Activated T-cell treated with anti-CD3 and anti-CD28 coated beads for 4 hours (primary cell): ENCODE measurements at places on chromosomes 5 and 9.

GRCh38 chr5:149152317-149152746, 11.0 kb downstream of the ABLIM3 start:
- no peak for DNase-seq

DNA sequence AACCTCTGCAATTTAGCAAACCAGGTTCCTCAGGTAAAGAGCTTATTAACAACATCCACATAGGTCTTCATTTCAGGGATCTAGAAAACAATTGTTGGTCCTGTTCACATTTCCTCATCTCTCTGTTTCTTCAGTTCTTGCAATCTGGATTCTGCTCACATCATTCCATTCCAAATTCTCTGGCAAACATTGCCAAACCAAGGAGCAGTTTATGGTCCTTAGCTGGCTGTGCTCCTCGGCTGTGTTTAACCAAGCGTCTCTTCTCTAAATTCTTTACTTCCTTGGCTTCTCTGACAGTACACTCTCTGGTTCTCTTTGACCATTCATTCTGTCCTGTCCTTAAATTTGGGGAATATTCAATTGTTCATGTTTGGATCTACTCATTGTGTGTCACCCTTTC, 65.8 kb upstream of the RANBP3L start:
- no peak for DNase-seq

DNA sequence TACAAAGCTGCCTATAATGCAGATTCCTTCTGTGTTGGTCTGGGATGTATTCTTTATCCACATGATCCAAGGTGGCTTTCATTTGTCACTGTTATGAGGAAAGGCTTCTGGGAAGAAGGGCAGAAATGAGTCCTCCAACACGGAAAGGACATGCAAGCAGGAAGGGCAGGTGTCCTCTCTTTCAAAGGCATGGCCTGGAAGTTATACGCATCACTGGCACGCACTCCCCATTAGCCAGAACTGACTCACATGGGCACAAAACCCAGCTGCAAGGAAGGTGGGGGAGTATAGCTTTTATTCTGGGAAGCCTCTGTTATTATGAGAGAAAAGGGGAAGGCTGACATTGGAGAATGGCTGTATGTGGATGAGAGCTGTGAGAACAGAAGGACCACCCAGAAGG, 141.3 kb upstream of the ZNF618 start:
- no peak for DNase-seq

DNA sequence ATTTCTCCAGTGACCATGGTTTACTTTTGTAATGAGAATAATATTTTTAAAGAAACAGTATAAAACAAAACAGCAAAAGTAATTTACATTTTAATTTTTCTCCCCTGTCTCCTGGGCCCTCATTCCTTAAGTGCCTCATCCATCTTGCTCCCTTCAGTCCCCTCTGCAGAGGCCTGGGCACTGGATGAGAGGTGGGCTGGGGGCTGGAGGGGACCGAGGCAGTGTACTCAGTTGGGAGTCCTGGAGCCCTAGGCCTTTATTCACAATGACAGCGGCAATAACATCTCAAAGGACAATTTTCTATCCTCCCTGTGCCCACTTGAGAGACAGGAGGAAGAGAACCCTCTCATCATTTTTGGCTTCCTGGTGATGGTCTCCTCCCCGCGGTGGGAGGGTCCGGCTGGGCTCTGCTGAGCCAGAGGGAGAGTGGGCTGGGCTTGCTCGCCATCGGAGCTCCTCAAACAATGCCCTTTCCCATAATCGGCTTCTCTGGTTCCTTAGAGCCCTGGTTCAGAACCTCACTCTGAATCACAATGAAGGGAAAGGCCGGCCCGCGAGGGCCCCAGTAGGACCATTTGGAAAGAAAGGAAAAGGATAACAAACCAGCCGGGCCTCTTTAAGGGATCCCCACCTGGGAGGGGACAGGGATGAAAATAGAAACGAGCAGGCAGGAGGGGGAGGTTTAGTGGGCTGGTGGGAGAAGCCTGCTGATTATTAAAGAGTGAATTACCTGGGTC, 9.7 kb upstream of the SMIM32 start:
- no peak for DNase-seq

GRCh38 chr5:112124788-112125187, 294.3 kb downstream of the EPB41L4A start:
- DNase-seq: no peak

- no peak for DNase-seq
These were observed 2.3 kb downstream of the SLC22A4 start for GRCh38 chr5:132296412-132297016.

- no peak for DNase-seq
These were observed 9.2 kb upstream of the ENDOG start for GRCh38 chr9:128809036-128809599.

DNA sequence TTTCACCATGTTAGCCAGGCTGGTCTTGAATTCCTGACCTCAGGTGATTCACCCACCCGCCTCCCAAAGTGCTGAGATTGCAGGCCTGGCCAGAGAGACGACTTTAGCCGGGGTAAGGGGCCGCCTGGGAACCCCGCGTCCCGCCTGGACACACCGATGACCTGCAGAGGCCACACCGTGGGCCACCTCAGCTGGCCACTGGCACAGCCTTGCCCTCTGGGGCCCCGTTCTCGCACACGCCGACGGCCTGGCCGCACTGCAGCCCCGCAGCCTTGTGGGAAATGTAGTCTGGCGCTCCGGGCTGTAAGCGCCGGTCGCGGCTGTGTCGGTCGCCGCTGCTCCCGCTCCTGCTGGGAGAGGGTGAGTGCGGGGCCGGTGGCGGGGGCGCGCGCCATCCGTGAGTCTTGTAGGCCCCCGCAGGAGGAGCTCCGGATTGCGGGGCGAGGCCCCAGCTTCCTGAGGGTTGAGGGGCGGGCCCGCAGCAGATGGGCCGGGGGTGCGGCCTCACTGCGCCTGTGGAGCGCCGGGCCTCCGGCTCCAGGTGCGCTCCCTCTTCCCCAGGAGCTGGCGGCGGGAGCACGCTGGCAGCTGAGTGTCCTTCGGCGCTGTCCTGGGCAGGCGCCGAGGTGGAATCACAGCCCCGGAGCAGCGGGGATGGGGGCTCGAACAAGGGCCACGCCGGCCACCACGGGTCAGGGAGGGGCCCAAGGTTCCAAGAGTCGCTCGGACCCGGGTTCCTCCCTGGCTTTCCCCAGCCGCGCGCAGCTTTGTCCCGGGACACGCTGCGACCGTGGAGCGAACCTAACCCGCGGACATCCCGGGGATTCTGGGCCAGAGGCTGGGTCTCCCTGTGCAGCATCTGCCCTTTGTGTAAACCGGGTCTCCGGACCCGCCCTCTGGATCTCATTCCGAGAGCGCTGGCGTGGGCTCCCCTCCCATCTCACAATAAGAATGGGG, at the start of gene ZFP2:
ZFP2 (plus strand) TSS at position 299 of the 957 bp plus-strand sequence. CDS start 35,401 bp downstream, outside the sequence.
- DNase-seq: no peak

- no peak for DNase-seq
These were observed 2.2 kb upstream of the EXOSC3 start for GRCh38 chr9:37787059-37787458.

GRCh38 chr5:83877911-83878706, 157.5 kb upstream of the HAPLN1 start:
- no peak for DNase-seq

GRCh38 chr9:136482046-136482792, 621 bp downstream of the SEC16A start:
- peak; percentile 19 for DNase-seq

DNA sequence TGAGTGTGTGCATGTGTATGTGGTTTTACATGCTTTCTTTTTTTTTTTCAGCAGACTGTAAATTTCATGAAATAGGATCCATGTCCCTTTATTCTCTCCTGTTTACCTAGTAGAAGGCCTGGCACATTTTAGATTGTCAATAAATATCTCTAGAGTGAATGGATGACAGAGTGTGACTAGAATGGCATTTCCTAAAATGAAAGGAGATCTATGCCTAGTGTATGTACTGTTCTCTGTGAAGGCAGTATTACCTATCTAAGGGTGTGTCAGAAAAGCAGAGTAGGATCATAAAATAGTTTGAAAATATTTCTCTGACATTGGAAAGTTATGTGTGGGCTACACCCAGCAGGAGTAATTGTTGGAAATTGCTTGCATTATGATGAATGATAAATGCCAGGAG, 1876.0 kb upstream of the C9orf72 start:
- DNase-seq: no peak
